ENCODE measurements at places on chromosomes 13 and 19.

- no peak for DNase-seq
Observed at GRCh38 chr19:14061081-14061749, 661 bp downstream of the PALM3 start.

DNA sequence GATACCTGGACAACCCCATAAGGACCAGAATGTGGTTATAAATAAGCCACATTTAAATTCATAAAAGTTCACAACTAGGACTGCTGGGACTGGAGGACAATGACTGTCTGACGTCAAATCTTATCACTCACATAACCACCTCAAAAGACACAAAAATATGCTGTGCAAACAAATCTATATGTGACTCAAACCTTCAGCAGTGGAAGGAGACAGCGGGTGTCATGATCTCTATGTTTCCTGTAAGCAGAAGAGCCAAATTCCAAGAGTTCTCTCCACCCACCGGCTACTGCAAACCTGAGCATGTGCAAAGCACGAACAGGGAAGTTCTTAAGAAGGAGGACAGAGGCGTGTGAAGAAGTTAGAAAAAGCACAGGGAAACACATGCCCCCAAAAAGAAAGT, 113.2 kb downstream of the MYCBP2 start:
- no peak for DNase-seq

GRCh38 chr19:17264641-17264979, at the start of gene USHBP1:
USHBP1 (minus strand) TSS chr19:17264745; CDS start chr19:17264299, 446 bp downstream.
- no peak for DNase-seq

GRCh38 chr19:41541990-41542584, 33.9 kb upstream of the CEACAM21 start:
- no peak for DNase-seq

- DNase-seq = no peak
Observed at GRCh38 chr19:17751103-17751911, at the start of gene FCHO1. FCHO1 (plus strand) TSS chr19:17751477; CDS start chr19:17755165, 3,688 bp downstream.

- DNase-seq = no peak
Observed at GRCh38 chr13:40618581-40619478, 47.6 kb downstream of the FOXO1 start.
